ENCODE measurements at places on chromosomes 1 and 21.

DNA sequence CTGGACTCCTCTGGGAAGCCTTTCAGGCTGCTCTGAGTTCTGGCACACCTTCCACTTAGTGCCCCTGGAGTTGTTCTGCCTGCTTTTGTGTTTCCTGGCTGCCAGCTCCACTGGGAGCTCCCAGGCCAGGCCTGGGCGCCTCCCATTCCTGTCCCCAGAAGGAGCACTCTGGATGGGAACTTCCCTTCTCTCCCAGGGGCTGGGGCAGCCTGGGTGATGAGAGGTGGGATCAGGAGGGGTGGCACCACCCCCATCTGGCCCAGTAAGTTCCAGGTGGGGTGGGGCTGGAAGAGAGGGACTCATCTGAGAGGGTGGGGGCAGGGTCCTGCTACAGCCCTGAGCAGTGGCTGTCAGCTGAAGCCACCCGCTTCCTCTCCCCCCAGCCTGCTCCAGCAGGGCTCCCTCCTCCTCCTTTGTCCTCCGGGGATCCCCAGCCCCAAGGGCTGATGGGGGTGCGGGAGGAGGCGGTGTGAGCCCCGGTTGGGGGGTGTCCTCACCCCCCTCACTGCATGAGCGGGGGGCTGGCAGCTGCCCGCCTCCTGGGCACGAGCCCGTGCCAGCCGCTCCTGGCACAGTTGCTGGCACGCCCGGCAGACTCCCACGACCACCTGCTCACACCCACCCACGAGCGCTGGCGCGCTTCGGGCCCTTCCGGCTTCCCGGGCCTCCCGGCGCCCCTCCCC is 4.7 kb downstream of the FOXO6 start:
- no peak for DNase-seq

DNA sequence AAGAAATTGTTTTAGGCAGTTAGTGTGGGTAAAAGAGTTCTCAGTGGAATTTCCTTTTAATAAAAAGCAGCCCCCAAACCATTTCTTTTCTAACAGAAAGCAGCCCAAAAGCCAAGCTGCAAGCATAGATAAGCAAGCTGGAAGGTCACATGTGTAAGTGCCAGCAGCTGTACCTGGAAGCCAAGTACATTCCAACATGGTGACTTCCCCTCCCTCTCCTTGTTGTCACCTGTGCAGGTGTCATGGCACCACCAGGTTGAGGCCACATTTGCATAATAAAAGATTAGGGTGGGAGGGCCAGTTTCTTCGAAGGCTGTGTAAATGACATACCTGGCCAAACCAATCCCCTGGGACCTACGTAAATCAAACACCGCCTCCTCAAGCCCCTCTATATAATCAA is 240.3 kb upstream of the RAB4A start:
- DNase-seq: no peak

GRCh38 chr1:200282497-200283122 is 127.2 kb downstream of the ZNF281 start:
- no peak for DNase-seq

DNA sequence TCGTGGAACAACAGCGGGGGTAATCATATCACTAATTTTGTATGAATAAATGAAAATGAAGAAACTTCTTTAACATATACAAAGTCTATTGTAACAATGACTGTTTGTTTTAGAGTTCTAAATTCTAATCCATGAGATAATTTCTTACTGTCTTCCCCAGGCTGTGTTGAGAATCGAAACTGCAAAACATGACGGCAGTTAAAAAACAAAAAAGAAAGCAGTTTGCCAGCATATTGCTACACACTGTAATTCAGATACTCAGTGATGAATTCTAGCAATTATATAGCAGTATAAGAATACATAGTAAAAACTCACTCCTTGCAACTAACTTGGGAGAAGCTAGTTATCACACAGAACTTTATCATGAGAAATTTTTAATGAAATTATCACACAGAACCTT is 22.1 kb downstream of the INSL5 start:
- no peak for DNase-seq

- DNase-seq: no peak
Observed at GRCh38 chr1:217333939-217334338, 297.0 kb downstream of the GPATCH2 start.

GRCh38 chr1:91032349-91032748 is 10.5 kb upstream of the ZNF644 start:
- DNase-seq: no peak

GRCh38 chr1:165666152-165666825 is 32.1 kb downstream of the ALDH9A1 start:
- DNase-seq: no peak

DNA sequence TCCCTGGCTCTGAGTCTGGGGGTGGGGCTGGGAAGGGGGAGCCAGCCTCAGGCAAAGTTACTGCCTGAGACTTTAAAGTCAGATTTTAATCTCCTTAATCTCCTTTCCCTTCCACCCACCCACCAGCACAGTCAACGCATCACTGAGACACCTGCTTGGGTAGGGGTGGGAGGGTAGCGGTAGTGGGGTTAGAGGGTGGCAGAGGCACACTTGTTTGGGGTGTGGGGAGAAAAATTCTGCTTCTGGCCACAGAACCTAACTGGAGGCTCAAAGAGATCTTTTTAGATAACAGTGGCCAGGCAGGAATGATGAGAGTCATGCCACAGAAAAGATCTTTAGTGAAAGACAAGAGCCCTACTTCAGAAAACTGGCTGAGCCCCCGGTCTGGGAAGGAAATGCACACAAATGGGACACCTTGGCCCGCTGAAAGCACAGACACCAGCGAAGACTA is 44.1 kb downstream of the CD247 start:
- no peak for DNase-seq

- no peak for DNase-seq
Observed at GRCh38 chr1:110630839-110631663, 24.9 kb upstream of the KCNA2 start.

GRCh38 chr1:211910913-211911485 is 80.4 kb upstream of the LPGAT1 start:
- DNase-seq: peak; percentile 67
